Upper lobe of right lung (tissue), 1 donor: ENCODE measurements at places on chromosomes 4 and X. TPM values are rescaled to one million over a fixed set of nuclear protein-coding genes. Genes with fewer than 3 reads are reported as not detected.

The UGT2B15 gene
- not detected for total RNA-seq

DNA sequence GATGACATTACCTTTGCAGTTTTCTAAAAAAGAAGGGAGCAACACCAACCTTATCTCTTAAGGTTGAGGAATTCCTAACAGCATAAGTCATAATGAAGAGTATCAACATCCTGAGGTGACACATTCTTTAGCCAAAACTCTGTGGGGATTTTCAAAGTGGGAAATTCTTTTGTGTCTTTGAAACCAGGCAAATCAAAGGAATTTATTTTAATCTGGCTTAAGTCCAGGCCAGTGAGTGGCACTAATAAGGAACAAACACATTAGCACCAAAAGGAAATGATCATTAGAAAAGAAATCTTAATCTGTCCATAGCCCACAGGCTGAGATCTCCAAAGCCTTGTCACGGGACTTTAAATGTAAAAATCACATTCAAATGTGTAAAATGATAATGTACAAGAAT is 110.1 kb downstream of the LARP7 start:
- H3K4me1 ChIP-seq = no peaks in the 10 kb centered on the region
- H3K27me3 ChIP-seq = no peaks in the 10 kb centered on the region
- H3K4me3 ChIP-seq = no peak overlapping the region

- H3K27ac ChIP-seq = no peak overlapping the region
- H3K27me3 ChIP-seq = no peaks in the 10 kb centered on the region
- no peak for DNase-seq
- no peak overlapping the region for H3K4me3 ChIP-seq
- H3K36me3 ChIP-seq = no peaks in the 10 kb centered on the region
Observed at GRCh38 chr4:125985856-125986255, 671.1 kb downstream of the FAT4 start.

The FAM114A1 gene
- total RNA-seq = 39.8 TPM

The NOX1 gene
- not detected for total RNA-seq

The TMEM271 gene
- total RNA-seq = not detected

DNA sequence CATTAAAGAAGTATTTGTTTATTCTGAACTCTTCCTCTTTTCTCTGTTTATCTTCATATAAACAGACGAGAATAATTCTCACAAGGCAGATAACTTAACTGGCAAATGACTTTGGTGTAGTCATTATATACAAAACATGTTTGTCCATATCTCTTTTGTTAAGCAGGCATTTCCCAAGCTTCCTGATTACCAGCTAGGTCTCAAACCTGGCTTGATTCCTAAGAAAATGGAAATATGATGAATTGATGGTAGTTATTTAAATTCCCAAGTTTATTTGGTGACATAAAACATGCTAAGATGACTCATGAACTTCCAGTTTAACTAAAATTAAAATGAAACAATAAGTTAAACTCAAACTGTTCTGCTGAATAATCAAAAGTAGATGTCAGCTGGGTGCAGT is 96.8 kb downstream of the ARSJ start:
- no peak overlapping the region for H3K27ac ChIP-seq
- H3K4me1 ChIP-seq = no peaks in the 10 kb centered on the region
- H3K27me3 ChIP-seq = no peaks in the 10 kb centered on the region
- no peak overlapping the region for H3K4me3 ChIP-seq
- no peak for DNase-seq

DNA sequence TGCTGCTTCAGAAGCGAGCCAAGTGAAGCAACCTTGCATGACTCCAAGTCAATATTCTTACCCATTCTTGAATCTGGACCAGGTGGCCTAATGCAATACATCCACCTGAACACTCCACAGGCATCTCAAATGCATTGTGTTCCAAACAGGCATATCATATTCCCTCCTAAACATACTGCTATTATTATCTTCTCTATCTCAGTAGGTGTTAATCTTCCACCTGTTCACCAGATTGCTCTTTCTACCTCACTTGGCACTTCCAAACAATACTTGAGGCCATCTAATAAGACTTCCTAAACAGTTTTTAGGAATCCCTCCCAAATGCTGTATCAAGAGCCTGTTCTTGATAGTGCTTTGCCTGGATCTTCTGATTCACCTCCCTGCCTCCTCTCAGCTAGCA is 90.7 kb downstream of the GPRIN3 start:
- no peak overlapping the region for H3K27ac ChIP-seq
- no peaks in the 10 kb centered on the region for H3K27me3 ChIP-seq
- DNase-seq = no peak
- no peaks in the 10 kb centered on the region for H3K36me3 ChIP-seq
- no peak overlapping the region for H3K4me3 ChIP-seq

The TDO2 gene
- total RNA-seq = 3.0 TPM
